ENCODE measurements at places on chromosomes 4 and X. TPM values are rescaled to one million over a fixed set of nuclear protein-coding genes. Genes with fewer than 3 reads are reported as not detected.
A peak's percentile ranks its signal among the peaks of the same experiment; 100 is the strongest.

The KLHL13 gene
- 3.5 TPM for total RNA-seq

The PAGE5 gene
- total RNA-seq: not detected

DNA sequence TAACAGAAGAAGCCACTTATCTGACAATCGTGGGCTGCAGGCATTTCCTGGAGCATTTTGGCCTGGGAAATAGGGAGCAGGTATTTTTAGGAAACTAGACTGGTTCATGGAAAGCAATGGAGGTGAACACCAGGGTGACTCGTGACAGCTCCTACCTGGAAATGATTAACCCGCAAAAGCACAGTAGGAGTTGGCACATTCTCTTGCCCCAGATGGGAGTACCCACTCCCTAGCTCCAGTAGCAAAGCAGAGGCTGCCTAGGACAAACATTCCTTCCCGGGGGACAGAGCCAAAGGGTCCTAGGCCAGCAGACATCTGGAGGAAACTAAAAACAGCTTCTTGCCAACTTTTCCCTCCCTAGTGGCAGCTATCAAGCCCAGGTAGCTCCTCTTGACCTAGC, 29.0 kb downstream of the RTL5 start:
- no peak for DNase-seq

The FAAH2 gene
- total RNA-seq: 8.1 TPM

The AMTN gene
- total RNA-seq: not detected

The PTCHD1 gene
- not detected for total RNA-seq

The BST1 gene
- total RNA-seq: 0.66 TPM

- DNase-seq: no peak
These were observed 992.3 kb downstream of the STPG2 start for GRCh38 chr4:97150966-97151365.

GRCh38 chr4:98448908-98449307, 187.7 kb downstream of the RAP1GDS1 start:
- DNase-seq: peak; percentile 44

DNA sequence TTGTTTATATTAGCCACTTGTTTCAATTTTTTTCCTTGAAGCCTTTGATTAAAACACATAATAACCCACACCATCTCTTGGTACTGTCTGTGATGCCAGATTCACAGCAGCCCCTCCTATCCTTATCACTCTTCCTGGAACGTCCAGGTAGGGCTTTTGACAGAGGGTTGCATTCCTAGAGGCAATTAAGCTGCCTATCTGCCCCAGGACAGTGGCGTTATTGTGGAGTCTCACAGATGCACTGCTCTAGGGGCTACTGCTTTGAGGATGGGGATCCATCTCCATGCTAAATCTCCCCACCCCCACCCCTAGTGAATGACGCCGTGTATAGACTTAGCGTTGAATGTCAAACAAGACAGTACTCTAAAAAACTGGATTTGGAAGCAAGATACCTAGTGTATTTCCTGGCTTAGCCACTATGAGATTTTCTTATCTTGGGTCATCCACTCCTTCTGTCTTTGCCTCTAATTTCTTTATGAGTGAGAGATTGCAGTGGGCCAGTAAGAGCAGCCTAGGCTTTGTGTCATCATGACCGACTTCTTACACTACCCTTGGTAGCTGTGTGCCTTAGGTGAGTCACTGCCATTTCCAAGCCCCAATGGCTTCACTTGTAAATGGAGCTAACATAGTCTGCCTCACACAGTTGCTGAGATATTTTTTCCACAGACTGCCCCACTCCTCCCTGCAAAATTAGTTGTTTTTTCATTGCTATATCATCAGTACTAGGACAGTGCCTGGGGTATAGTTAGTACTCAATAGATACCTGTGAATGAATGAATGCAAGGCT, 90.9 kb downstream of the EGF start:
- DNase-seq: peak; percentile 23

Measured in activated CD4-positive, alpha-beta T cell treated with anti-CD3 and anti-CD28 coated beads for 36 hours (primary cell).